CD4-positive, alpha-beta T cell treated with Interleukin-15 for 1 hour (primary cell): ENCODE measurements at places on chromosomes 11 and 22.

DNA sequence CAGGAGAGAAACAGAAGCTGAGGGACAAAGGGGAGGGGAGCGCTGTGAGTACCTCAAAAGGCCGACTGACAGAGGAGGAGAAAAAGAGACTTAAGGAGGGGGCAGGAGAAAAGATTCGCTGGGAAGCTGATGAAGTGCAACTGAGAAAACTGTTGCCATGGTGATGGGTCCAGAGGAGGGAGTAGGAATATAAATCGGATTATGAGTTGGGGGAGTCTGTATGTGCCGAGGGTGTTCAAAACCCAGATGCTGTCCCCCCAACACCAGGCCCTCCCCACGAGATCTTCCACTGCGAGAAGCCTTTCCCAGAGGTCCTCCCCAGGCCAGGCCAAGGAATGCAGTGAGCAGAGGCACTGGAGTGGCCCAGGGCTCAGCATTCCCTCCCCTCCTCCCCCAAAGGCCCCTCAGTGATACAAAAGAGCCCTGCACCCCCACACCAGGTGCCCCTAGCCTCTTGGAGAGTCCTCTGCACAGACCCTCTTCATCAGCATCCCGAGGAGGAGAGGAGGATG is 13.7 kb upstream of the BCL9L start:
- DNase-seq: no peak

DNA sequence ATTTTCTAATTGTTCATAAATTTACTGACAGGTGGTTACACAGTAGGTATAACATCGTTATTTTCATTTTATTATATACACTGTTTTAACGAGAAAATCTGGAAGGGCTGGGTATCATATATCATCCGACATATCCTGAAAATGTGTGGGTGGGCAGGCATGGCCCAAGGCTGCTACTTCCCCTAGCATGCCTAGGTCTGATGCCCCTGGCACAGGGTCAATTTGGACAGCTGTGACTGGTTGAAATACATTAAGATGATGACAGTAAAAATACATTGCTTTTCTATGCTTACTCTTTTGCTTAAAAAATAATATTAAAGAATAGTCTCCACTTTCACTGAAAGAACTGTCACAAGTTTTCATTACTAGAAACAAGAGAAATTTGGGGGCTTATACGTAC is 908.8 kb downstream of the OPCML start:
- no peak for DNase-seq

GRCh38 chr22:27726686-27727449 is 74.7 kb downstream of the MN1 start:
- peak; percentile 79 for DNase-seq

- DNase-seq: no peak
These were observed 9.3 kb downstream of the ATP5MGL start for GRCh38 chr22:42630901-42631602.

GRCh38 chr11:103396237-103396636 is 287.0 kb downstream of the DYNC2H1 start:
- DNase-seq: no peak

DNA sequence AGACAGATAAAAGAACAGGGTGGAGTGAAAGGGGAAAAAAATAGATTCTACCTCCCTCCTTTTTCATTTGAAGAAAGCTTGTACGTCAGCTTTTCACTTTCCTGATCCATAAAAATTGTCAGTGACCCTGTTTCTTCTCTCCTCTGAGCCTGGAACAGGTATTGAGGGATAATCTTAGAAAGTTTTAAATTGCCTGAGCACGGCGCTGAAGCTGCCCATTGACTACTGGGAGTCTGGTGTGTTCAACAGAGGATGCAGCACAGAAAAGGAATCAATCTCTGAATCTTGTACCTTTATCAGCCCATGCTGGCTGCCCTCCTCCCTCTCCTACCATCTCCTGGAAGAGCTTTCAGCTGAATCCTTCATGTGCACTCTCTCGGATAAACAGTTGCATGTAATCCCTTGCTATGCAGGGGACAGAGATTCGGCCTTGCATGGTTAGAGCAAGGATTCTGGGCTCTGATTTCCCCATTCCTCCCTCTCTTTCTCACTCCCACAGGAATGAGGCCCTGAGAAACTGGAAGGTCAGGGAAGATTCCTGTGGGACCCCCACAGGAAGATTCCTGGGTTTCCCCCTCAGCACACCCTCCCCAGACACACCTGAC is 162.4 kb upstream of the SYN3 start:
- no peak for DNase-seq

GRCh38 chr11:36672815-36673450 is 74.9 kb upstream of the RAG2 start:
- no peak for DNase-seq
